NCI-H510A treated with DMSO at 0.1 percent for 48 hours (cell line): ENCODE measurements at places on chromosomes 2 and 18.

- DNase-seq = no peak
Observed at GRCh38 chr2:108806371-108807113, 20.0 kb downstream of the CCDC138 start.

- DNase-seq = no peak
Observed at GRCh38 chr2:121052023-121052422, 233.0 kb downstream of the TFCP2L1 start.

- no peak for DNase-seq
Observed at GRCh38 chr2:43490252-43490786, 105.5 kb downstream of the THADA start.

- DNase-seq = no peak
Observed at GRCh38 chr2:10360850-10361588, 58.3 kb downstream of the HPCAL1 start.

DNA sequence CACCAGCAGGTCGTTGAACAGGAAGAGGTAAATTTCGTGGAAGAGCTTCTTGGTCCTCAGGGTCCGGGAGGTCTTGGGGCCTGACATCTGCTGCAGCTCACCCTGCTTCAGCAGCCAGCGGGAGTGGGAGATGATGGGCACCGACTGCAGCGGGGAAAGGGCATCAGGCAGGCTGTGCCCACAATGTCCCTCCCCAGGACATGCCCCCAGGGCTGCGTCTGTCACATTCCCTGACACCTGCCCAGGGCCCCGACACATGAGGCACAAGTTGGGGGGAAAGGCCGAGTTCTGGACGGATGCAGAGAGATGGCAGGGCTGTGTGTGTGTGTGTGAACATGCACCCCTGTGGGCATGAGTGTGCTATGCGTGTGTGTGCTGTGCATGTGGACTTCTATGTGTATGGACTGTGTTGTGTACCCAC, 13.9 kb downstream of the SNORC start:
- no peak for DNase-seq

DNA sequence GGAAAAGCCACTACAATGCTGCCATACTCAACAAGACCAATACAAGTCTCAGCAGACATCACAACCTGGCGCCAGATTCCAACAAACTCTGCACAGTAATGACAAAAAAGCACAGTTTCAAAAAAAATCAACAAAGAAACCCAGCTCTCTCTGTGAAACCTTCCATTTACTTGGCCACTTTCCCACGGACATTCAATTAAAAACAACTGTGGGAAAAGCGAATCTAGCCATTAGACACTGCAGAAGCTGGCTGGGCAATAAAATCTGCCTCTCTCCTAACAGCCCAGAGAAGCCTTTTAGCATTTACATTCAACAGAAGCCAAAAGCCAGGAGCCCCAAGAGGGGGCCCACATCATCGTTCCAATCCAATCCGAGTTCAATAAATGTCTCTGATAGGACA, 128.9 kb downstream of the HDAC4 start:
- DNase-seq = no peak

- DNase-seq = no peak
Observed at GRCh38 chr2:240599141-240599583, 12.6 kb downstream of the CAPN10 start.

GRCh38 chr2:196274387-196274809, 103.0 kb upstream of the STK17B start:
- DNase-seq = peak; percentile 80

DNA sequence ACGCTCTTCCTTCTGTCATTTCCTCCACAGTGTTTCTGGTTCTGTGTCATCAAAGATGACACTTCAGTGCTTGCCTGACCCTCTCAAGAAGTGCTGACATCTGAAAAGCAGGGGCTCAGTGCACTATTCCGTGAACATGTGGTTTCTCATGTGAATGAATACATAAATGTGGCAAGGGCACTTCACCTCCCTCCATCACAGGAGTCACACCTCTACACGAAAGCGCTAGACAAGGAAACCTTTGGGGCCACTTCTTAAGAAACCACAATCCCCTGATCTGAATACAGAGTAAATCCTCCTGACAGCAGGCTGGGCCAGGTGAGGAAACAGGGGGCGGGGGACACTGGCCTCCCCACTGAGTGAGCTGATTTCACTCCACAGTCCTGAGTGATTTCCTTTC, 145.8 kb upstream of the ACAA2 start:
- no peak for DNase-seq

- no peak for DNase-seq
Observed at GRCh38 chr18:74996055-74996454, 212.9 kb downstream of the PTGR3 start.

GRCh38 chr2:151103551-151103950, 158.1 kb downstream of the RBM43 start:
- DNase-seq = no peak

DNA sequence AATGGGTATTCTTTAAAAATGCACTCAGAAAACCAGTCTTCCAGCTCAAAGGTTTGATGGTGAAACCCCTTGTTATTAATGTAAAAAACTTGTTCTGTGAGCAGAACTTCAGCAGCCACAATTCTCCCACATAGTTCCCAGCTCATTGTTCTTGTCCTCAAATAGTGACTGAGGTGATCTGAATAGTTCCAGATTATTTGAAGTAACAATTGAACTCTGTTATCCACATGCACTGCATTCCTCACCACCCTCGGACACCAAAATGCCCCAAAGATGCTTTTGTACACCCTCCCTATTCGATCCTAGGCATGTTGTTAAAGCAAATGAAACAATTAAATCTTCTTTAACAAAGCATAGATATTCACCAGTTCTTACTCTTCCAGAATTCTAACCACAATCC, 2186.8 kb upstream of the CELF4 start:
- no peak for DNase-seq

- no peak for DNase-seq
Observed at GRCh38 chr18:46663539-46663938, 6.5 kb upstream of the LOXHD1 start.

DNA sequence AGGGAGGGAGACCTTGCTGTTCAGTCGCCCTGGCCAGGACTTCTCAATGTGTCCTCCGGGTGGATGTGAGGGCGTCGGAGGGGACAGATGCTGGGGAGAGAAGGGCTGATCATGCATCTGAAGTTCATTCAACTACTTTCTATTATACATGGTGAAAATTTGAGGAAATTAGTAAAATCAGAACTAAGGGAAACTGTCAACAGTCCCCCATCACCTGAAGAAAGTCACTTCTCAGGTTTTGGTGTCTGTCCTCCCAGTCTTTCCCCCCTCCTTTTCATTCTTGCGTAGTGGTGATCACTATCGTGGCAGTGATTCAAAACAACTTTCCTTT, 17.4 kb upstream of the ACKR3 start:
- DNase-seq = no peak
